ENCODE measurements at places on chromosomes 3 and 15. TPM values are rescaled to one million over a fixed set of nuclear protein-coding genes. Genes with fewer than 3 reads are reported as not detected.

GRCh38 chr15:66261056-66261455 is 7.5 kb upstream of the MEGF11 start:
- DNase-seq = no peak

DNA sequence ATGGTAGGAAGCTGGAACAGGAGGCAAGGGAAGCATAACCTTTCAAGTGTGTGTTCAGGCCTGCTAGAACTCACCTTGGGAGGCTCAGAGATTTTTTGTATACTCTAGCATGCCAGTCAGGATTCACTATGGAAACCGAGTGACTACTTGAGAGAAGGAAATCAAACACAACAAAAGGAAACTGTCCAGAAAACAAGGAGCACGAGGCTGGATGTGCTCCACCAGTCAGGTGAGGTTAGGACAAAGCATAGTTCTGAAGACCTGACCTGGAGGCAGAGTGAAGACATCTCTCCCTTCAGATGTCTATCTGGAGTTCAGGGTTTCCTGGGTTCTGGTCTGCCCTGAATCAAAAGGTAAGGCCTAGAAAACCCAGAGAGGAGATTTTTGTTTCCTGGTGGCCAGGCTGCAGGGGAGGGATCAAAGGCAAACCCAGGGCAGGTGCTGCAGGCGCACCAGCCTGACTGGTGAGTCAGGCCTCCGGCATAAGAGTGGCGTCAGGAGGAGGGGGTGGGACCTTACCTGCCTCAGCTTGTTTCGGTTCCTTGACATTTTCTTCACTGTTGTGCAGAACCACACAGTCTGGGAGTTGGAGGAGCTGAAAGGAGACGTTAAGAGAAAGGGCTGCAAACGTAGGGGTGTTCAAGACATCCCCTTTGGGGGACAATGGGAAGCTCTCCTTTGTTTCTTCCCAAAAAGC is 52.2 kb upstream of the OSBPL11 start:
- DNase-seq = no peak

- DNase-seq = no peak
Observed at GRCh38 chr3:101138817-101139216, 145.6 kb upstream of the ABI3BP start.

- DNase-seq = no peak
Observed at GRCh38 chr15:61951949-61952348, 108.3 kb downstream of the VPS13C start.

The IGSF10 gene
- not detected for total RNA-seq

DNA sequence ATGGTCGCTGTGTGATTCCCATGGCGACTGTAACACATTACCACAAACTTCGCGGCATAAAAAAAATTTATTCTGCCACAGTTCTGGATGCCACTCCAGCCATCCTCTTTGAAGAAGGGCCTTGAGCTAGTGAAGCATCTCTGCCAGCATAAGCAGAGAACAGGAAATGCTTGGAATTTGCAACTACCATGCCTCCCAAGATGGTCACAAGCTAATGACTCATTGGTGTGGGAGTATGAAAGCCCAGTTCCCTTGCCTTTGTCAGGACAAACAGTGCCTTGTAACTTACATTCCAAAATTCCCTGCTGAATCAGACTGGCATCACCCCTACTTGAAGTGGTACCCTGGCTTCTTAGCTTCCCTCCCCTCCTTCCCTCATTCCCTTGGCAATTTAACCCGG is 129.7 kb downstream of the PROS1 start:
- no peak for DNase-seq

- DNase-seq = no peak
Observed at GRCh38 chr15:72380743-72381142, 4.9 kb upstream of the HEXA start.

DNA sequence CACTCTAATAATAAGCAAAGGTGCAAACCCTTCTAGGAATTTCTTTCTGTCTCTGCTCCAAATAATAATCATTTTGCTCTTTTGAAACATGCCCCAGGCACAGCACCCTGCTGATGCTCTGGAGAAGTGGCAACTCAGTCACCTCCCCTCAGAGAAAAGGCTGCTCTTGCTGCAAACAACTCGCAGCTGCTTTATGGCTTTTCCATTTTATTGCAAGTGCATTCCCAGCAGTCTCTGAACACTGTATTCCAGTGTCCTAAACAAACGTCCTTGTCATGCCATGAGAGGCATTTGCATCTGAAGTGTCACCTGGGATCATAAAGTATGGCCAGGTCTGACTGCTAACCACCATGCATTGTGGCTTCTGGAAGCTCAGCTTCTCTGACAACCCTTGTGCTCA is 358.1 kb upstream of the TRIM42 start:
- no peak for DNase-seq

- no peak for DNase-seq
Observed at GRCh38 chr3:130073582-130073981, 8.0 kb upstream of the ALG1L2 start.

The ZNF592 gene
- total RNA-seq = 18.3 TPM

- DNase-seq = no peak
Observed at GRCh38 chr3:80767604-80768003, 993.8 kb downstream of the GBE1 start.

DNA sequence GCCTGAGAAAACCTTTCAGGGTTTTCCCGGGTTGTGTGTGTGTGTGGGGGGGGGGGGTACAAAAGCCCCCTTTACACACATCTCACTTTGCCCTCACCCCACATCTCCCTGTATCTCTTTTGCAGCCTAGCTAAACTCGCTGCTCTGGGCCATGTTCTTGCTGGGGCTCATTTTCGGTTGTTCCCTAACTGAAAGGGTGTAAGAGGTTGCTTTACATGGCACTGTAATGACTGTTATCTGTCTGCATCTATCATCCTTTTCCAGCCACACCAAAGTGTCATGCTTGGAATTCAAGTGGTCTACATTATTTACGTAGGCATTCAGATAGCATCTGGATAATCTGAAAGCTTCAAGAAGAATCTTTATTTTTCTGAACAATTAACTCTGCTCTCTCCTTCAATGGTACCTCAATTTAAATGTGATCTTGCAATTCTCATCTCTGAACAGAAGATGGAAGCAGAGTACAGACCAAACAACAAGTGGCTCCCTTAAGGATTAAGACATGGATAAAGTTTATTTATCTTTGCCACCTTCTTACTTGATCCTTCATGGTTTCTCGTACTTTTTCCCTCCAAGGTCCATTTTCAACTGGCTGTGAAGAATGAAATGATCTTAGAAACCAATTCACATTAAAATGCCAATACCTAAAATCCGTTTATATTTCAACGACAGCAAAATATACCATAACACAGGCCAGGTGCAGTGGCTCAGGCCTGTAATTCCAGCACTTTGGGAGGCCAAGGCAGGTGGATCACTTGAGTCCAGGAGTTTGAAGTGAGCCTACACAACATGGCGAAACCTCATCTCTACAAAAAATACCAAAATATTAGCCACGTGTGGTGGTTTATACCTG is 34.9 kb downstream of the DCLK3 start:
- DNase-seq = no peak

GRCh38 chr15:91508633-91509032 is 344.9 kb upstream of the SLCO3A1 start:
- no peak for DNase-seq

DNA sequence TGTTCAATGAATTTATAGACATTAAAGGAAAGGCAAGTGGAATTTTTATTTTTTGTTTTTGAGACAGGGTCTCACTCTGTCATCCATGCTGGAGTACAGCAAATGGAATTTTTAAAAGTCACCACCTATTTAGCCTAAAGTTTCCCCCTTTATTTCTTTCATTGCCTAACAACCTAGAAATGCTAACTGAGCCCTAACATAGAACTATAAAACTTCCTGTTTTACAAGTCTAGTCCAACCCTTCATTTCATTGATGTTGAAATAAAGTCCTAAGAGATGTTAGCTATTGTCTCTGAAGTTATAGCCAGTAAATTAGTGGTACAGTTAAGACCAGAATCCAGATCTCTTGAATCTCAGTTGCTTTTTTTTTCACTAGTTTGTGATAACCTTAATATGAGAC is 39.0 kb downstream of the MAPK6 start:
- DNase-seq = no peak

- no peak for DNase-seq
Observed at GRCh38 chr3:19190602-19191001, 42.3 kb downstream of the KCNH8 start.

The FES gene
- 4.1 TPM for total RNA-seq

GRCh38 chr3:4091786-4092185 is 211.4 kb upstream of the SETMAR start:
- no peak for DNase-seq

The P2RY12 gene
- total RNA-seq = not detected

DNA sequence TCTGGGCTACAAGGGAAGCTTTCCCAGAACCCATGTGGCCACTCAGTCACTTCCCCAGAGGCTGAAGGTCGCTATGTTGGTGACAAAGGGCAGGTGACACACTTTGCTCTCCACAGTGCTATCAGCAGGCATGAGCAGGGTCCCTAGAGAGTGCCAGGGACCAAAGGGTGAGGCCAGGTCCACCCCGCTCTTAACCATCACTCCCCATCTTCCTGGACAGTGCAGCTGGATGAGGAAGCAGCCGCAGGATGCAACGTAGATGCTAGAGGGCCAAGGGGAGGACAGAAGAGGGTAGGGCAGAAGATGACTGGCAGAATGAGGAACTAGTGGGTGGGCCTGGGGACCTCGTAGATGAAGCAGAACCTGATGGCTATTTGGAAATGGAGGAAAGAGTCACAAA is 13.6 kb upstream of the LTF start:
- DNase-seq = no peak

- no peak for DNase-seq
Observed at GRCh38 chr3:149142682-149143081, 13.2 kb downstream of the HPS3 start.

The PIERCE2 gene
- total RNA-seq = not detected

The ATP13A5 gene
- total RNA-seq = not detected

The DAZL gene
- not detected for total RNA-seq

GRCh38 chr3:14266361-14266760 is 87.7 kb downstream of the LSM3 start:
- DNase-seq = no peak

The DCLK3 gene
- not detected for total RNA-seq

GRCh38 chr15:67829647-67830504 is 4.6 kb downstream of the SKOR1 start:
- DNase-seq = no peak

- DNase-seq = no peak
Observed at GRCh38 chr3:194756460-194756779, 70.7 kb downstream of the FAM43A start.

- DNase-seq = no peak
Observed at GRCh38 chr3:45618081-45618509, 23.5 kb downstream of the LIMD1 start.

GRCh38 chr3:182981038-182981380 is 671 bp upstream of the DCUN1D1 start:
- no peak for DNase-seq

DNA sequence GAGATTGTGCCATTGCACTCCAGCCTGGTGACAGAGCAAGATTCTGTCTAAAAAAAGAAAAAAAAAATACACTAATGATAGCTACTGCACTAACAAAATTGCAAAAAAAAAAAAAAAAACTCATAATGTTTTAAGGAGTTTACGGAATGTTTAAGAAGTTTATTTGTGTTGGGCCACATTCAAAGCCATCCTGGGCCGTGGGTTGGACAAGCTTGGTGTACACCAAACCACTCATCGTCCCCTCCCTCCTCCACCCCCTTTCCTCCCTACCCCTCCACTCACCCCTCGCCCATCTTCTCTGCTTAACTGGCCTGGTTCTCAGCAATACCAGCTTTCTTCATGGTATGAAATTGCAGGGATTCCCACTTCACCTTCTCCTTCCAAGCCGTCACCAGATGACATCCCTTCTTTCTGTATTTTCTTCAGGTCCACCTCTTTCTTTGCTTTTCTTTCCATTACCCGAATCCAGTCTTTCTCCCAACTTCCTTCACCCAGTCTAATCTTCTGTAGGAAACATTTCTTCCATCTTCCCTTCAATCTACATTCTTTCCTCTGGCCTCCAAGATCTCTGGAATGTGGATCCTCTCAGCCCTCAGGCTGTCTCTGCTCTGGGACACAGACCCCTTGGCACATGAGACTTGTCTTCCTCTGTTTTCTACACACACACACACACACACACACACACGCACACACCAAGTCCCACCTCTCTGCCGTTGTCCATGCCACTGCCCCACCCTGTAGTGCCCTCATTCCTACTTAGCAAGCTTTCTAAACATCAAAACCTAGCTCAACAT is 3.5 kb upstream of the MESP1 start:
- DNase-seq = no peak

GRCh38 chr15:91499774-91500383 is 353.6 kb upstream of the SLCO3A1 start:
- DNase-seq = no peak

The IGF2BP2 gene
- 0.65 TPM for total RNA-seq

- DNase-seq = no peak
Observed at GRCh38 chr15:94523873-94524272, 292.5 kb downstream of the MCTP2 start.

- DNase-seq = no peak
Observed at GRCh38 chr3:67462187-67462586, 192.2 kb downstream of the SUCLG2 start.

DNA sequence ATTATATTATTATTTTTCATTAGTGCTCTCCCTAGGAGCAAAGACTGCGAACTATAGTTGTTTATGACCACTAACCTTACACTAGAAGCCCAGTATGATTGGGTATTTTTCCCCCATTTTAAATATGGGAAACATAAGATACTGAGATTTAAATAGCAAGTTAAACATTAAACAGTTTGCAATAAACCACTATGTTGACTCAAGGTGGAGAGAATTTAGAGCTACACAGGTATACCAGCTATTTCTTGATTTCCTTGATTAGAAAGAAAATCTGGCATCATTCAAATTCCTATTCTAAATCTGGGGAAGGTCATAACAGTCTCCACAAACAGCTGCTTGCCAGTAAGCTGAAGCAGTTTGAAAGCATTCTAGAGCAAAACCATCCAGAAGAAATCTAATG is 863.8 kb upstream of the CFAP20DC start:
- DNase-seq = no peak

DNA sequence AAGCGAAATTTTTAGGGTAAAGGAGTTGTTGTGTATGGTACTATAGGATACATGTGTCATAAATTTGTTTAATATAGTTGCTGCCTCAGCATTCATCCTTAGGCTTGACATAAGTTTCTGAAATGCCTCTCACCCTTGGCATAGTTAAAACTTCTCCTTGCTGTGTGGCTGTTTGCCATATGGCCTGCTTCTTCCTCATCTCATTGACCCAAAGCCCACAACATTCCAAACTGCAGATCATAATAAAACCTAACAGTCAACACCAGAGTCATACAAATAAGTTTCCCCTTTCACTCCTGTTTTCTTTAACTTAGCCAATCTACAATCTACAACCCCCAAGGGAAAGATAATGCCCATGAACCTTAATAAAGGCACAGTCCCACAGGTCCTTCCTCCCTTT is 136.6 kb downstream of the TMCC1 start:
- DNase-seq = no peak

GRCh38 chr3:169479314-169479939 is 184.1 kb downstream of the MECOM start:
- DNase-seq = no peak

The HRG gene
- total RNA-seq = not detected

The DPPA2 gene
- total RNA-seq = not detected

All from activated CD8-positive, alpha-beta T cell treated with anti-CD3 and anti-CD28 coated beads for 36 hours (primary cell).